ENCODE measurements at places on chromosomes 1 and 21. TPM values are rescaled to one million over a fixed set of nuclear protein-coding genes. Genes with fewer than 3 reads are reported as not detected.

DNA sequence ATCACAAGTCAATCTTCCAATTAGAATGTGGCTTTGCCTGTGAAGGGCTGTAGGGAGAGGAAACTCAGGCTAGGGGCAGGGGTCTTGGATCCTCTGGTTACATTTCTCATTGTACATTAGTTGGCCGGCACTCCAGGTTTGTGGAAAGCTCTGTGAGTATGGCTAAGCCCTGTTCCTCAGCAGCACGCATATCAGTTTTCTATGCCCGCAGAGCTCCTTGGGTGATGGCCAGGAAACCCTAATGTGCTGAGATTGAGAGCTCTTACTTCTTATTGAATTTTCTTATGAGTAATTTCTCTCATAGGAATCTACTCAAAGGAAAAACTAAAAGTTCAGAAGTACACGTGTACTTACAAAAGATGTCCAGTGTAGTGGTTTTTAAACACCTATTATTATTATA lies 30.7 kb upstream of the STMN1 start:
- no peaks in the 10 kb centered on the region for H3K36me3 ChIP-seq
- no peak overlapping the region for H3K27ac ChIP-seq
- DNase-seq, result no peak

DNA sequence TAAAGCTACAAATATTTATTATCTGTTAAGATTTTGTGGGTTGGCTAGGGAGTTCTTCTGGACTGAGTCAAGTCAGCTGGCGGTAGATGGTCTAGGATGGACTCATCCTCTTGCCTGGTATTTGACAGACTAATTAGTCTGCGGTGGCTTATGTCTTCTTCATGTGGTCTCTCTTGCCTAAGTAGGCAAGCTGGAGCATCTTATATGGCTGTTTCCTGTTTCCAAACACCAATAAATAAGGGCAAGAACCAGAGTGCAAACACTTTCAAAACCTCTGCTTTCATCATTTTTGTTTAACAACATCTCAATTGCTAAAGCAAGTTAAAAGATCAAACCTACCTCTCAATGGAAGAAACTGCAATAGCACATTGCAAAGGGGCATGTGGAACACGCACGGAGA lies 484.8 kb downstream of the PTPRC start:
- DNase-seq, result no peak
- no peaks in the 10 kb centered on the region for H3K27me3 ChIP-seq
- no peaks in the 10 kb centered on the region for H3K4me1 ChIP-seq

DNA sequence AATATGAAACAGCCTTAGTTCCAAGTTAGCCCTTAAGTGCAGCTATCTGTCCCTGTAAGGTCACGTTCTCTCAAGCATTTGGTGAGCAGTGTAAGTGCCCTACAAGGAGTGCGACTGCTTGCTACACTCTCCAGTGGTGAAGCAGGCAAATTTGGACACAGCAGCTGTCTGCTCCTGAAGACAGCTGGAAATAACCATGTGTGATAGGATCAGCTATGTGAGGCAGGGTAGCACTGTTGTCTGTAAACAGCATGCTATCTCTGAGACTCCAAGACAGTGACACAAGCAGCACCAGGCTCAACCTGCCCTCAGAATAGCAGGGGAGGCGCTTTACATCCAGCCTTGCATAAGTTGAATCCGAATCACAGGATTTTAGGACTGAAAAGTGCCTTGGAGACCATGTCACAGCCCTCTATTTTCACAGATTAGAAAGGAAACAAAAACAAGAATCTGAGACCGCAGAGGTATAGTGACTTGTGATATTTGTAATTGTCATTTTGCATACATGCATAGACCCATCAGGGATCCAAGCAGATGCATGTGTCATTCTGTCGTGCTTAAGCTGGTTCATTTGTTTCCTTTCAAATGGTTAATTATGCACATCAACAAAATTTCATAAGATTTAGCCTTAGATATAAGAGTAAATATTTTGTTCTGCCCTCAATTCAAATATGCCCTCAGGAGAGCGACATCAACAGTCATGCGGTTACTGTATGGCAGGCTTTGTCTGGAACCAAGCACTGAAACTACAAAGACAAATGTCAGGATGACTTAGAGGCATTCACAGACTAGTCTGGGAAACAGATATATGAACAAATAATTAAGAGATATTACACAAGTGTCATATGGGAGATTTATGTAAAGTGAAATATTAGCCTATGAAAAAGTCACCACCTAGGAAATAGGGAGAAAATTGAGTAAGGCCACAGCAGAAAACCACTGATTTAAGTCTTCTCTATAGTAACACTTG lies 134.9 kb upstream of the NRIP1 start:
- DNase-seq, result no peak
- H3K4me1 ChIP-seq, result no peaks in the 10 kb centered on the region
- H3K27ac ChIP-seq, result peak overlapping the region; percentile 32
- H3K4me3 ChIP-seq, result no peak overlapping the region
- H3K36me3 ChIP-seq, result no peaks in the 10 kb centered on the region

DNA sequence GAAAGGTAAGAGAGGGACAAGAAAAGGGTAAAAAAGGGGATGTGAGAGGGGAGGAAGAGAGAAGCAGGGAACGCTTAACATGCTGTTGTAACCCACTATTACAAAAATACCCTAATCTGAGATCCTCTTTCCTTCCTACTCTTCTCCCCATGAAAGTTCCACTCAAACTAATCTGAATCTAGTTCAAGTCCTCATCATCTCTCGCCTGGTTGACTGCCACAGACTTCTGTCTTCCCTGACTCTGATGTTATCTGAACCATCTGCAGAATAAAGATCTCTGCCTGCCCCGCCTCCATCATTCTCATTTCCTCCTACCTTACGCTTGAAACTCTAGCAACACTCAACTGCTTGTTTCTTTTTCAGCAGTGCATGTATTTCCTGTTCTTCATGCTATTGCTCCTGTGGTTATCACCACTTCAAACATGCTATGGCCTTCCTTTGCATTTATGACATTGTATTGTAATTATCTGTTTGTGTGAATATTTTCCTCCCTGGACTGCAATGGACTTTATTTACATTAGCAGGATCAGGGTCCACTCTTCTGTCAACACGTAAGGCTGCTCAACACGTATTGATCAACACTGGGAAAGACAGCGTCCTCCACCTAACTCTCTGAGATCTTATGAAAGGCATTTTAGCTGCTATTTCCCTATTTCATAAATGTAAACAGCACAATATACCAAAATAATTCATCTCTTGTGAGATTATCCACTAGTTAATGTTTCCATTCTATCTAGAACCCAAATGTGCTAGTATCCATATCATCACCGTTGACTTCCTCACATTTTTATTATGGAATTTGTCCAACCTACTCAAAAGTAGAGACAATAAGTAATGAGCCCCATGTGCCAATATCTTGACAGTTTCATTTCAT lies 215.5 kb upstream of the USP25 start:
- DNase-seq, result no peak
- no peak overlapping the region for H3K4me3 ChIP-seq
- no peaks in the 10 kb centered on the region for H3K27me3 ChIP-seq
- H3K4me1 ChIP-seq, result no peaks in the 10 kb centered on the region
- no peak overlapping the region for H3K27ac ChIP-seq

DNA sequence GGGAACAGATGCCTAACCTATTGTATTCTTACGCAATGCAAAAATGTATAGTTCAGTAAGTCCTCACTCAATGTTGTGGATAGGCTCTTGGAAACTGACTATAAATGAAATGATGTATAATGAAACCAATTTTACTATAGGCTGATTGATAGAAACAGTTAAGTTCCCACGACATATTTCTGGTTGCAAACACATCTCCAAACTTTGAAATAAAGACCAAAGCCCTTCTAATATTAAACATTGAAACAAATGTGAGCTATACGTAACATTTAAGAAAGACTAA lies 29.1 kb downstream of the MAP3K21 start:
- no peaks in the 10 kb centered on the region for H3K4me1 ChIP-seq
- H3K27me3 ChIP-seq, result no peaks in the 10 kb centered on the region
- H3K4me3 ChIP-seq, result no peak overlapping the region
- no peak overlapping the region for H3K27ac ChIP-seq
- DNase-seq, result no peak

- H3K4me3 ChIP-seq, result no peak overlapping the region
- no peak for DNase-seq
- H3K27ac ChIP-seq, result no peak overlapping the region
- no peaks in the 10 kb centered on the region for H3K27me3 ChIP-seq
Observed at GRCh38 chr1:89681045-89681729, 48.3 kb downstream of the LRRC8C start.

The IQCC gene
- 0.48 TPM for total RNA-seq

The PPFIA4 gene
- total RNA-seq, result 16.3 TPM

The GBP2 gene
- 22.1 TPM for total RNA-seq

The FAM3B gene
- total RNA-seq, result not detected

The ADAMTSL4 gene
- 41.1 TPM for total RNA-seq

The SLFNL1 gene
- not detected for total RNA-seq

Data from right atrium auricular region (tissue), 2 donors.